ENCODE measurements at places on chromosomes 2 and 18.

GRCh38 chr18:37084912-37085311 lies 256.0 kb downstream of the KIAA1328 start:
- no peak for DNase-seq

GRCh38 chr2:1051075-1051474 lies 100.4 kb downstream of the SNTG2 start:
- no peak for DNase-seq

GRCh38 chr2:98559581-98559980 lies 48.7 kb downstream of the COA5 start:
- no peak for DNase-seq

GRCh38 chr2:236550701-236551465 lies 18.7 kb upstream of the ACKR3 start:
- DNase-seq, result no peak

DNA sequence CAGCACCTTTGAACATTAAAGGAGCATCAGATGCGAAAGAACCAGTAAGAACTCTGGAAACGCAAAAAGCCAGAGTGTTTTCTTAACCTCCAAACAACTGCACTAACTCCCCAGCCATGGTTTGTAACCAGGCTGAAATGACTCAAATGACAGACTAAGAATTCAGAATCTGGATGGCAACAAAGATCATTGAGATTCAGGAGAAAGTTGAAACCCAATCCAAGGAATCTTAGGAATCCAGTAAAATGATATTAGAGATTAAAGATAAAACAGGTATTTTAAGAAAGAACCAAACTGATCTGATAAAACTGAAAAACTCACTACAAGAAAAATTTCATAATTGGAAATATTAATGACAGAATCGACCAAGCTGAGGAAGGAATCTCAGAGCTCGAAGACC lies 116.7 kb downstream of the PTRHD1 start:
- no peak for DNase-seq

DNA sequence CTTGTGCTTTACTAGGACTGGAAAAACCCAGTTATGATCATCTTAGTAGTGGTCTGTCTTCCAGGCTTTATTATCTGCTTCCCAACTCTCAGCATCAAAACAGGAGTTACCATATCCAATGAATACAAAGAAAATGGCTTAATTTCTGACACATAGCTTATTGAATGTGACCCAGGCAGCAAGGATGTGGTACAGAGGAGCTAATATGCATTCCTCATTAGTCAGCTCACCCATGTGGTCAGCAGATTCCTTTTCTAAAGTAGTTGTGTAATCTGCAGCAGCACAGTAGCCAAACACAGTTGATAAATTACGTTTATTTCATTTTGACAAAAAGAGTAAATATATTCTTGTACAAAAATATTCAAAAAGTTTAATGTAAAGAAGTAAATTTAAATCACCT lies 43.6 kb downstream of the TSPYL6 start:
- DNase-seq, result no peak

DNA sequence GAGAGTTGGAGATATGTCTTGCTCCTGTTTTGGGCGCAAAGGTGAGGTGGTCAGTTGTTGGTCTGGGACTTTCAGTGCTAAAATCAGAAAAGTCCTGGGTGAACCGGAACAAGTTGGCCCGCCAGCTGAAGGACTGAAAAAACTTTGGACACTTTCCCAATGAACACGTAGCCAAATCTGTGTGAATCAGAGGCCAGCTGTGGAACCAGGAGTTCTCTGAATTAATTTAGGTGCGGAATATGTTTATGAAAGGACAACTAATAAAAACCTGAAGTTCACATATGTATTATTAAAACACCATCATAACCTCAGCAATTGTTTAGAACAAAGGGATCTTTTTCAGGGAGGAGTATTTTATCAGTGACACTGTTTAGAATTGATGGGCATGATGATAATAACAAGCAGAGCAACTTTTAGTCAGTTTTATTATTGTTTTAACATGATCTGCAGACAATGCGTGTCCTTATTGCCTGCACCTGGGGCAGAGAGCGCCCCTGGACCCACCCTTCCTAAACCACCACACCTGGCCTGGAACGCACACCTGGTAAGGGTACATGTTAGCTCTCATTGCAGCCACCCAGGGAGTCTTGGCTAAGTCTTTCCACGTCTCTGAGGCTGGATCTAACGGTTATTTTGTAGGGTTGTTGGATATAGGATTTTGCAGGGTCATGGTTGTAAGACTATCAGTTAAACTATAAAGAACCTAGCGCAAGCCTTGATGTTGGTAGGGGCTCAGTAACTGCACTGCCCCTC lies 9.9 kb upstream of the ODC1 start:
- DNase-seq, result no peak

GRCh38 chr2:206736935-206737334 lies 18.7 kb upstream of the DYTN start:
- no peak for DNase-seq

GRCh38 chr18:58249712-58250111 lies 205.7 kb downstream of the NEDD4L start:
- no peak for DNase-seq

- DNase-seq, result no peak
These were observed 195.3 kb downstream of the ACTR3 start for GRCh38 chr2:114085238-114085637.

DNA sequence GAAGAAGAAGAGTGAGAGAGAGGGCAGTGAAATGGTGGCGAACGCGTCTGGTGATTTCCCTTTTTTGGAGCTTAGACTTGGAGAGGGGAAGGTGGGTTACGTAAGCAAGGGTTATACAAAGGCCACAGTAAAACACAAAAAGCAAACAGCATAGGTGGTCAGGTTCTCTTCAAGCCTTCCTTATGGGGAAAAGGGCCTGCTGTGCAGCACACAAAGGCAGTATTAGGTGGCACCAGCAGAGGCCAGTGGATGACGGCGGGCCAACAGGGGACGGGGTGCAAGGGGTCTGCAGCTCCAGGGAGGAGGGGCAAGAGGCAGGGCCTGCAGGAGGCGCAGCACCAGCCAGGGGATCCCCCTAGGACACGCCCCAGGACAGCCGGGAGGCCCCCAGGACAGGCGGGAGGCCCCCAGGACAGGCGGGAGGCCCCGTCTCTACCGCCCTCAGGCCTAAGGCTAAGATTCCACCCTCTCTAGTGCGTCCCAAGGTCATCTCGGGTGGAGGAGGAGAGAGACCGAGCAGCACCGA lies 32.6 kb upstream of the NPC1 start:
- DNase-seq, result no peak

DNA sequence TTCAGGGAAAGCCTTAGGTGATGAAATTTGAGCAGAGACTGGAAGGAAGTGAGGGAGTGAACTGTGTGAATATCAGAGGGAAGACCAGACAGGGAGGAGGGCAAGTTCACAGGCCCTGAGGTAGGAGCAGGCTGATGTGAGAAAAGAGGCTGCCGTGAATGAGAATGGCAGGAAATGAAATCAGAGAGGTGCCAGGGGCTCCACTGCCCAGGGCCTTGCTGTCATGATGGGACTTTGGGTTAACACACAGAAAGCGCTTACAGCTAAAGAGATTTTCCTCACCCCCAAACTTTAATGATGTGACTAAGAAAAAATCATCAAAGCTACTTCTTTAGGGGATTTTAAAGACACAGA lies 53.8 kb downstream of the MARCHF4 start:
- DNase-seq, result no peak

DNA sequence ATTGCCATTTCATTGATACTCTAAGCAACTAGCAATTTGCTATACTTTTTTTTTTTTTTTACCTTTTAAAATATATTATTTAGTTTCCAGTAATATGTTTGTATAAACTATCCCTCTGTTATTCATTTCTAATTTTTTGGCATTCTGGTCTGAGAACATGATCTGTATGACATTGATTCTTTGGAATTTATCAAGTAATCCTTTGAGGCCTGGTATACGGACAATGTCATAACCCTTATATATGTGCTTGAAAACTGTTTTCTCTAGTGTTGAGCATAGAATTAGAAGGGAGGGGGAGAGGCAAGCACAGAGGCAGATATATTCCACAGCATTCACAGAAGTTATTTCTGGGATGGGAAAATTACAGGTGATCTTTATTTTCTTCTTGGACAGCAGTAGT lies 48.2 kb upstream of the POLE4 start:
- DNase-seq, result no peak

- DNase-seq, result no peak
These were observed 31.2 kb downstream of the ARHGAP25 start for GRCh38 chr2:68765739-68766375.

- DNase-seq, result no peak
These were observed 77.2 kb upstream of the TXNDC2 start for GRCh38 chr18:9808295-9809241.

DNA sequence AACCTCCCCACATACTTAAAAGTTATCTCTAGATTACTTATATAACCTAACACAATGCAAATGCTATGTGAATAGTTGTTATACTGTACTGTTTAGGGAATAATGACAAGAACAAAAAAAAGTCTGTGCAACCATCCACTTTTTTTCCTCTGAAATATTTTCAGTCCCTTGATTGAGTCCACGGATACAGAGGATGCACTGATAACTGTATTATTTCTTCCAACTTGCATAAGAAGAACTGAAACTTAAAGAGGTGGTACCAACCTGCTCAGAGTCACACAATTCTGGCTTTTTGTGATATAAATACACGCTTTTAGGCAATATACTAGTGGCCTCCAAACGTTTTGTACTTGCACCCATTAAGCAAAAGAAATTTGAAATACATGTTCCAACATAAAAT lies 1.4 kb downstream of the SMC6 start:
- DNase-seq, result no peak

GRCh38 chr18:43279015-43279744 lies 1.9 kb upstream of the SYT4 start:
- DNase-seq, result no peak

- DNase-seq, result no peak
These were observed 142.1 kb downstream of the SLC4A10 start for GRCh38 chr2:161766334-161766733.
